SJSA1 (cell line): ENCODE measurements at places on chromosomes 4 and X. TPM values are rescaled to one million over a fixed set of nuclear protein-coding genes. Genes with fewer than 3 reads are reported as not detected.
A peak's percentile ranks its signal among the peaks of the same experiment; 100 is the strongest.

The GUF1 gene
- total RNA-seq: 13.1 and 13.4 TPM in 2 replicates

The S100G gene
- not detected in 2 replicates for total RNA-seq

The BANK1 gene
- not detected in 2 replicates for total RNA-seq

DNA sequence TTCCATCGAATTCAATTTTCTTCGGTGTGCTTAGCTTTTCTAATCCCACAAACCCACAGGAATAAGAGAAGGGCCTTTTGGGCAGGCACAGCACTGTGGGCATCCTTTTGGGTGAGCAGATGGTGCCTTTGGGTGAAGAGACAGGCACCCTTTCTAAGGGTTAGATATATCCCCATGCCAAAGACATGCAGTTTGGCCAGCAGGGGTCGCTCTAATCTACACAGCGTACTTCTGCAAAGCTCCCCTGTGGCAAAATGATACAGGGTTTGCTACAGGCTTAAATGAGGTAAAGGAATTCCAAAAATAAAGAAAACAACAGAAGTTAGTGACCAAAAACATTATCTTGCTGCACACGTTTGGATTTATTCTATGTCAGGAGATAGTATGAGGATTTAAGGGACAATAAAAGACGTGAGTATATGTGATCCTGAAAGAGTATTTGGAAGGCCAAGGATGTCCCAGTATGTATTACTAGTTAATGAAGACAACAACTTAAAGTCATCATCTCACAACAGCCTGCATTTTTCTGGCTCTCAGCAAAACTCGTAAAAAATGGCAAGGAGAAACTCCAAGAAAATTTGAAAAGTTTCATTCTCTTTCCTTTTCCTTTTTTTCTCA, 49.5 kb downstream of the PHEX start:
- no peaks in the 10 kb centered on the region for H3K27me3 ChIP-seq
- no peaks in the 10 kb centered on the region for H3K36me3 ChIP-seq
- DNase-seq: peak; percentile 26
- no peak overlapping the region for H3K4me3 ChIP-seq
- no peaks in the 10 kb centered on the region for H3K4me1 ChIP-seq
- no peak overlapping the region for H3K27ac ChIP-seq

DNA sequence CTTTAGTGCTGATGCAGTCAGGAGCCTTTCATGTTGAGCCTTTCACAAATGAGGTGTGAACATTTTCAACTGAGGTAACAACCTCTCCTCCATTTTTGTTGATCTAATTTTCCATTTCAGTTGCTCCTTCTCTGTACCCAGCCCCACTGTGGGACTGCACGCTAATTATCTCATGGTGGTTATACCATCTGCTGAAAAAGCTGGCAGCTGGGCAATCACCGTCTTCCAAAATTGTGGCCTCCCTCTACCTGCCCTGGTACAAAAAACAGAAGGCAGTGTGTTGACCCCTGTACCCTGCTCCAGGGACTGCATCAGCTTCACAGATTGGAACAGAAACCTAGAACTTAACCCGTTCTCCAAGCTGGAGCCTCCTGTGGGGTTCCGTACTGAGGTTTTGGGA, 72.4 kb upstream of the LONRF3 start:
- H3K27ac ChIP-seq: no peak overlapping the region
- H3K4me1 ChIP-seq: no peaks in the 10 kb centered on the region
- H3K4me3 ChIP-seq: no peak overlapping the region
- no peaks in the 10 kb centered on the region for H3K27me3 ChIP-seq
- DNase-seq: no peak

- H3K27me3 ChIP-seq: no peaks in the 10 kb centered on the region
- no peak overlapping the region for H3K27ac ChIP-seq
- DNase-seq: peak; percentile 15
- H3K36me3 ChIP-seq: peaks cover 18% of the 10 kb centered on the region
Measured at GRCh38 chrX:47191331-47191730, 2.3 kb upstream of the UBA1 start.
